ENCODE measurements at places on chromosomes 16 and 17.

- no peak for DNase-seq
Measured at GRCh38 chr17:79785900-79786810, 8.2 kb downstream of the CBX2 start.

DNA sequence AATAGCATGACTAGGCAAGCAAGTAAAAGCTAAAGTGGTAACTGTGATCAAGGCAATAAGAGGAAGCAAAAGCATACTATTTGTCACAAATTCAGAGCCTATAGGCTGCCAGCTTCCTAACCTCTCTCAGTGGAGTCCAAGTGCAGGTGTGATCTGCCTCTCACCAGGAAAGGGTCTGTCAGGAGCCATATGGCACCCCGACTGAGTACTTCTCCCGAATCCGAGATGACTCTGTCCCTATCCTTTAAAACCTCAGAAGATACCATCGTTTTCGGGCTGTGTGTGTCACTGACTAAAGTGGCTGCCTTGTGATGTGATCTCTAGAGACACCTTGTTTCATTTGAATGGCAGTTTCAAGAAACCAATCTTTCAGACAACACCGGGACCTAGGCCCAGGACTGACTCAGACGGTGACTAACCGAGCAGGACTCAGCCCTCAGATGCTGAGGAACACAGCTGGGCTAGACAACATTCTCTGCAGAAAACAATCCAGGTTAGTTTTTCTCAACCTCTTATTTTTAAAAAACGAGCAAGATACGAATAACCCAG, 63.6 kb downstream of the SMG6 start:
- no peak for DNase-seq

DNA sequence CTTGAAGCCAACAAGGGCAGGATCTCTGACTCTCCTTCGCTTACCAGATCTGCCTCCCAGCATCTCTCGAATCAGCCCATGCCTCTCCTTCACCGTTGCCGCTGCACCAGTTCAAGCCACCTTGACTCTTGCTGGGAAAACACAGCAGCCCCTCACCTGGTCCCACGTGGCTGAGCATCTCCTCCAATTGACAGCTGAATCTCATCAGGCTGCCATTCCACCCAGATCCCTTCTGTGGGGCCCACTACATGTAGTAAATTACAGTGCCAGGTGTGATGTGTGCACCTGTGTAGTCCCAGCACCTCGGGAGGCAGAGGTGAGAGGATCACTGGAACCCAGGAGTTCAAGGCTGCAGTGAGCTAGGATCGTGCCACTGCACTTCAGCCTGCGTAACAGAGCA, 37.8 kb upstream of the C16orf78 start:
- DNase-seq = no peak

GRCh38 chr17:82097919-82098168, 192 bp downstream of the FASN start:
- DNase-seq = no peak

DNA sequence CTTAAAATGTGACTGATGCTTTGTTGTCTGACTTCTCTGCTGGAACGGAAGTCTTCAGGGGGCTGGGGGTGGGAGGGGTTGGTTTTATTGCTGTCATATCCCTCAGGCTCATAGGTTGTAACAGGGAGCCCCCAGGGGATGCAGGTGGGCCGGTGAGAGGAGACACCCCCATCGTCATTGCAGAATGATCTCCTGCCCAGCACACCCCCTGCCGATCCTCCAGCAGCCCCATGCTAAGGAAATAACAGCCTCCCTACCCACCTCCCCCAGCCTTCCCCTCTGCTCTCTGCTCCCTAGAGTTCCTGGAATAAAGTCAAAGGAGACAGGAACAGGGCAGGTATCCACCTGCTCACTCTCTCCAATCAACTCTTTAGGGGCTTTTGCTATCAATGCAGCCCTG, 270.1 kb upstream of the TNRC6C start:
- no peak for DNase-seq

GRCh38 chr17:48100591-48101011, 677 bp downstream of the CBX1 start:
- DNase-seq = no peak

DNA sequence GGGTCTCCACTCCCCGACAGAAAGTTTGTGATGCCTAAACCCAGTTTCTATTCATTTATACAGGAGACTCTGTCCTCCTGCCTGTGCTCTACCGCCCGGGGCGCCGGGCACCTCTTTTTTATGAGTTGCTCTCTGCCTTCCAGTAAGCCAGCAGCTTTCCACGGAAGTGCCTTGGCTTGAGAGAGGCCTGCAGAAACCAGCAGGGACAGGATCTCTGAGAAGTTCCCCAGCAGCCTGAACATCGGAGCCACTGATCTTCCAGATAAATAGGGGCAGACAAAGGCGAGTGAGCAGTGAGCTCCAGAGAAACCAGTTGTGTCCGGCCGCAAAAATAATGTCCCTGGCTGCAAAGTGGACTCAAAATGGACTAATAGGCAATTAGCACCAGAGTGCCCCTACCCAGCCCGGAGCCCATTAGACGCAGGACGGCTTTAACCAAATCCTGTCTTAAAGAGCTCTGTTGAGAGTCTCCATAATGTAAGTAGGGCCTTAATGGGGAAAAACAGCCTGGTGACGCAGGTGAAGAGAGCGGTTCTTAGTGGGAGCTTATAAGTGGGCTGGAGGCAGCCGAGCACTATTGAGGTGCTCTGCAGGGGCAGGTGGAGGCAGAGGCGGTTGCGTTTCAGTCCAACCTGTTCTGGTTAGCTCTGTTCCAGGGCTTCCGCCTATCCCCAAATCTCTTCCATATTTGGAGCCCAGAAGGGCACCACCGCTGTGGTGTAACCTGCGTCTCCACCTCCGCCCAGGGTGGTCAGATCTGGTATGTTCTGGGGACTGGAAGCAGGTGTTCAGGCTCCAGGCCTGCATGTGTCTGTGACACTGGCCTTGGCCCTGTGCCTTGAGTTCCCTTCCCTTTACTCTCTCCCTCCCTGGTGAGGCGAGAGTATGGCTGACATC, 74.1 kb downstream of the NT5M start:
- DNase-seq = no peak

DNA sequence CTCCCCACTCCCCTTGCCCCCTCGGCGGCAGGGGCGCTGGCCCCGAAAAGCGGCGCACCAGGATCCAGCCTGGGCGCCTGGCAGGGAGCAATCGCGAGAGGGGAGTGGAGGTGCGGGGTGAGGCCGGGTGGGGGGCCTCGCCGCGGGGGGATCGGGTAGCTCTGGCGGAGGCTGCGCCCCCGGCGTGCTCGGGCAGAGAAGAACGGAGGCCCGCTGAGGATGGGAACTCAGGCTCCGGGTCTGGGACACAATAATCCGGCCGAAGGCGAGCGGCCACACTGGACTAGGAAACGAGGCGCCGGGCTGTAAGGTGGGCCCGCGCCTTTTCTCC, 721 bp upstream of the PCGF2 start:
- DNase-seq = no peak

- DNase-seq = no peak
Measured at GRCh38 chr17:17109907-17110306, 67.7 kb downstream of the MPRIP start.

DNA sequence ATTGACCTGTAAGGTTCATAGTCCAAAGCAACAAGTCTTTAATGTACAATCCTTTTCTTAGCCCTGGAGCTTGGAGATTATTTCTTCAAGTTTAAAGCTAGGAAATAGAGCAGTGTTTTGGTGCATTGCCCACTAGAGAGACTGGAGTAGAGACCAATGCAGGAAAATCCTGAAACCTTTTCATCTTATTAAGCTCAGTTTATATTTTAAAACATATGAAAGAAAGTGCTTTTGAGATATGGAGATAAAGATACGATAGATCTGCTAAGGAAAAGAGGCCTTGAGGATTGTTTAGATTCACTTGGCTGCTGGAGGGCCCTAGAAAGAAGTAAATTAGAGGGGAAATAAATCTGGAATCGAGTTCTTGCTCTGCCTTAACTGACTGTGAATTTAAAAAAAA, 212.0 kb downstream of the GRIN2A start:
- no peak for DNase-seq

DNA sequence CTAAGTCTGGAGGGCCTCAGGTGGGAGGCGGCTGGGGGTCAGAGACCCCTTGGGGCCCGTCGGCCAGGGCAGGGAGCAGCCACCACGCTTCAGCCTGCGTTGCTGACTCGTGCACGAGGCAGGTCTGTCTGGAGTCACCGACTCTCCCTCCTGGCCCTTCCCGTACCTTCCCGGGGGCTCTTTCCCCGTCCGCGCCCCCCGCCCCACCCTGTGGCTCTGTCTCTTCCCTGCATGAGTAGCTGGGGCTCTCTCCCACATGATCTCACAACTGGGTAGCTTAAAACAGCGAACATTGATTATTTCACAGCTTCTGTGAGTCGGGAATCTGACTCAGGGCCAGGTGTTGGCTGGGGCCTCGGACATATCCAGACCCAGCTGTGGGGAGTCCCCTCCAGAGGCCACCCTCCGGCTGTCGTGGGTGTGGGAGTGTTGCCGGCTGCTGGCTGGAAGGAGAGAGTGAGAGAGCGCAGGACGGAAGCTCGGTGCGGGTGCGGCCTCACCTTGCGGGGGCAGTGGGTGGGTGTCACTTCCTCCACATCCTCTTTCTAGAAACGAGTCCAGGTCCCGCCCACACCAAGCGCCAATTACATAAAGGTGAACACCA, 17.3 kb downstream of the BAHCC1 start:
- peak; percentile 29 for DNase-seq

DNA sequence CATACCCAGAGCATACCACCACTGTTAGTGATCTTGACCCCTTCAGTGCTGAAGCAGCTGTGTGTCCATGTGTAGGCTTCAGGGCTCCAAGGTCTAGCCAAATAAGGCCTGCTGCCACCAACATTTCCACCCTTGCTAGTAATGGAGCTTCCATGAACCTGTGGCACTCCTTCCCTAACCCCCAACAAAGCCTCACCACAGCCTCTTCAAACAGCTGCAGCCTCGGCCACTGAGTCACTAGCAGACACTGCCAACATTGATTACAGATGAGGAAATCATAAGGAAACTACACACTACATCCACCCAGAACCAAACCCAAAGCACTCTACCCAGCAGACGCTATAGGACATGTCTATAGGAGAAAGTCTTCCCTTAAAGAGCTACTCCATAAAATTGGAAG, 610.7 kb downstream of the KCNJ2 start:
- DNase-seq = no peak

DNA sequence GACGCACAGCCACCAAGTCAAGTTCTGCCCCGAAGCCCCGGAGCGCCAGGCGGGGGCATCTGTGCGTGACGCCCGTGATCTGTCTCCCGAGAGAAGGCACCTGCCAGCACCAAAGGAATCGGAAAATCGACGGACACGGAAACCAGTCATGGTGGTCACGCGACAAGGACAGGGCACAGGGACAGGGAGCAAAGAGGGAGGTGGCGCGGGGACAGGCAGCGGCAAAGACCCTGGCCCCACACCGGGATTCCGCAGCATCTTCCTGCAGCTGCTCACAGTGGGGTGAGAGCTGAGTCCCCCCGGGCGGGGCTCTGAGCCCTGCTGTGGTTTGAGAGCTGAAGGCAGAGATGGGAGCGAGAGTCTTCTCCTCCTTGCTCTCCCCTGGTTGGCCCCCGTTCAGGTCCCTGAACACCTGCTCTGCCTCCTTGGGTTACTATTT, 56.4 kb downstream of the ABR start:
- DNase-seq = no peak

GRCh38 chr16:76768316-76768715, 422.7 kb upstream of the MON1B start:
- DNase-seq = no peak

DNA sequence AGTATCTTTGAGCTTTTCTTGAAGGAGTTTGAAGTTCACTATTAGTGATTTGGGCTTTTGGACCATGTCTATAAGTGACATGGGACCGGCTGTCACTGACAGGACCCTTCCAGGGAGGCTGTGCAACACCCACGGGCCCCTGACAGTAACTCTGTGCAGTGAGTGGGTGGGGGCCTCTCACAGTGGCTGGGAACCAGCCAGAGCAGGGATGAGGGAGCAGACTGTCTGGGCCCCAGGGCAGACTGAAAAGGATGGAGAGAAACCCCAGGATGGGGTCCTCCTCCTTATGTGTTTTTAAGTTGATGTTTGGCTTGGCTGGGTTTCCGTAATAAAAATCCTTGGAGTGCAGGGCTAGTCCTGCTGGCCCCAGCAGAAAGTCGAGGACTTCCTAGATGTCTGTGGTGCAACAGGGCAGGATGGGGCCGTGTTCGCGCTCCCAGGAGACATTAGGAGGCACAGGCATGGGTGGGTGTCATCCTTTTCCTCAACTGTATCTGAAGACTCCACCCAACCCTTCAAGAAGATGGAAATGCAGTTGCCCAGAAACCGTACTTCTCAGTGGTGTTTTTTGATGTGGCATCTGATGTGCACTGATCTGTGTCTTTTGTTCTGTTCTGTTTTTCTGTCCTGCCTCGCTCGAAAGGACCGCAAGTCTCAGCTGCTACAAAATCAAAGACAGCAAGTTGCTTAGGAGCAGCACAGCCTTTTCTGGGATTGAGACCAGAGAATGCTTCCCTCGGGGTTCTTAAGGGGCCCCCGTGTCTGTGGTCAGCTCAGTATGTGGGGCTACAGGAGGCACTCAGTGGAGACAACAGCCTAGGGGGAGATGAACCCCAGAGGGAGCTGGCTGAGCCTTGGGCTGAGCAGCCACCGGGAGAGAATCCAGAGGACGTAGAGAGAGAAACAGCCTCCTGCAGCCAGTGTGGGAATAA, 24.2 kb downstream of the PLD6 start:
- no peak for DNase-seq

DNA sequence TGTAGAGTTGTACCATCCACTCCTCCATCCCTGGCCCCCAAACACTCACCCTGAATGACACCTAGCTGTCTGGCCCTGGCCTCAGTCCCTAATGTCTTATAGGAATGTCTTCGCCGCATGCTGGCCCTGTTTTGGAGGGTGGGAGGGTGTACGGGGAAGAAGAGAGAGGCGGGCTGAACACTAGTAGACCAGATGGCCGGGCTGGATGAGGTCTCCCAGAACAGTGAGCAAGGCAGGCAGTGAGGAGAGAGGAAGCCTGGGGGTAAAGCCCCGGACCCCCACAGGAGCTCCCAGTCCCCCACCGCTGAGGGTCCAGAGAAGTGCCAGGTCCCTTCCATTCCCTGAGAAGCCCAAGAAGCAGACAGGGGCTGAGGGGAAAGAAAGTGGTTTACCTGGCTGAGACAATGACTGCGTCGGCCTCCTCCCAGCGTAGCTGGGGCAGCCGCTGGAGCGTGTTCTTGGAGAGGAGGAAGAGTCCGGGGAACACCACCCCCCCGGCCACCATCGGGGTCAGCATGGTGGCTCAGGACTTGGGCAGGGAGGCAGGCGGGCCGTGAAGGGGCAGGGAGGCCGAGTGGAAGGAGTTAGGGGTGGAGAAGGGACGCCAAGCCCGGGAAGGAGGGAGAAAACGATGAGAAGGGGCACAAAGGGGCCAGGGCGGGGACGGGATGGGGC, 923 bp downstream of the TLCD3B start:
- no peak for DNase-seq

GRCh38 chr16:89586853-89587252, 11.3 kb downstream of the CPNE7 start:
- no peak for DNase-seq

- no peak for DNase-seq
Measured at GRCh38 chr16:1493746-1494094, 560 bp downstream of the TELO2 start.

GRCh38 chr16:80507538-80507937, 33.3 kb upstream of the DYNLRB2 start:
- DNase-seq = no peak
